ENCODE measurements at places on chromosomes 4 and X.

DNA sequence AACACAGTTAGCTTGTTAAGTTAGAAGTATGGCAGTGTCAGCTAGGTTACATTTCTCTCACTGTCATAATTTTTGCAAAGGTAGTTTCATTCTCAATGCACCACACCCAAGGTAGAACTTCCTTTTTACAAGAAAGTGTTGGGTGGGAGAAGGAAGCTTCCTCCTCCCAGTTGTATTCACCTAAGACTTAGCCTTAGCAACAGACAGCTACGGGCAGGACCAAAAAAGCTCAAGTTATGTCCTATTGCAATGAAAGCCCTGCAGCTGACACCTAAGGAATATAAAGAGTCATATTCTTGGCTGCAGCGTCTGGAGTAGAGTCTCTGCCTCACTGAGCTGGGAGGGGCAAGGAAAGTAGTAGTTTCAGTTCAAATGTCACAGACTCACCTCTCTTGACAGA, 25.1 kb upstream of the PRDM8 start:
- no peaks in the 10 kb centered on the region for H3K36me3 ChIP-seq
- peaks cover 43% of the 10 kb centered on the region for H3K4me1 ChIP-seq
- peak overlapping the region; percentile 13 for H3K4me3 ChIP-seq

DNA sequence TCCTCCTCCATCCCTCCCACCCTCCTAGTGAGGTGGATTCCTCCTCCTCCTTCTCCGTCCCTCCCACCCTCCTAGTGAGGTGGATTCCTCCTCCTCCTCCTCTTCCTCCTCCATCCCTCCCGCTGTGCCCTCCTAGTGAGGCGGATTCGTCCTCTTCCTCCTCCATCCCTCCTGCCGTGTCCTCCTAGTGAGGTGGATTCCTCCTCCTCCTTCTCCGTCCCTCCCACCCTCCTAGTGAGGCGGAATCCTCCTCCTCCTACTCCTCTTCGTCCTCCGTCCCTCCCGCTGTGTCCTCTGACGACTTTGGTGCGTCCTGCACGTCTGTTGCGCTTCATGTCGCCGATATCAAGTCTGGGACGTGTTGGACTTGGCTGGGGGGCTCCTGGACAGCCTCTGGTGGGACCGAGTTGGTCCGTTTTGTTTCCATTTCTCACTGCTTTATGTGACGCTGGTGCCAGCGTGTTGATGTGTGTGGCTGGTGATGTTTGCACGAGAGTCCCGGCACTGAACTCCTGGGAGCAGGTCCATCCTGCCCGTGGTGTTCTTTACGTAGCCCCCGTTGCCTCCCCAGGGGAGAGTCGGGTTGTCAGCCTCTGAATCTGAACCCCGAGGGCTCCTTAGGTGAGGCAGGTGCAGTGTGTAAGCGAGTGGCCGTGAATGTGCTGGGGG, 5.4 kb downstream of the AKAP17A start:
- H3K4me1 ChIP-seq = peaks cover 20% of the 10 kb centered on the region
- no peak overlapping the region for H3K27ac ChIP-seq
- DNase-seq = no peak
- peaks cover 61% of the 10 kb centered on the region for H3K36me3 ChIP-seq
- H3K27me3 ChIP-seq = no peaks in the 10 kb centered on the region

- H3K4me1 ChIP-seq = no peaks in the 10 kb centered on the region
- no peaks in the 10 kb centered on the region for H3K27me3 ChIP-seq
- no peak overlapping the region for H3K27ac ChIP-seq
- H3K4me3 ChIP-seq = no peak overlapping the region
Observed at GRCh38 chrX:39559229-39559628, 538.5 kb downstream of the BCOR start.

- H3K36me3 ChIP-seq = peaks cover 23% of the 10 kb centered on the region
- H3K27ac ChIP-seq = no peak overlapping the region
- H3K27me3 ChIP-seq = no peaks in the 10 kb centered on the region
- peak overlapping the region; percentile 79 for H3K4me3 ChIP-seq
- H3K4me1 ChIP-seq = peaks cover 46% of the 10 kb centered on the region
Observed at GRCh38 chr4:83108101-83108861, 6.2 kb downstream of the PLAC8 start.
